ENCODE measurements at places on chromosomes 12 and 14.

DNA sequence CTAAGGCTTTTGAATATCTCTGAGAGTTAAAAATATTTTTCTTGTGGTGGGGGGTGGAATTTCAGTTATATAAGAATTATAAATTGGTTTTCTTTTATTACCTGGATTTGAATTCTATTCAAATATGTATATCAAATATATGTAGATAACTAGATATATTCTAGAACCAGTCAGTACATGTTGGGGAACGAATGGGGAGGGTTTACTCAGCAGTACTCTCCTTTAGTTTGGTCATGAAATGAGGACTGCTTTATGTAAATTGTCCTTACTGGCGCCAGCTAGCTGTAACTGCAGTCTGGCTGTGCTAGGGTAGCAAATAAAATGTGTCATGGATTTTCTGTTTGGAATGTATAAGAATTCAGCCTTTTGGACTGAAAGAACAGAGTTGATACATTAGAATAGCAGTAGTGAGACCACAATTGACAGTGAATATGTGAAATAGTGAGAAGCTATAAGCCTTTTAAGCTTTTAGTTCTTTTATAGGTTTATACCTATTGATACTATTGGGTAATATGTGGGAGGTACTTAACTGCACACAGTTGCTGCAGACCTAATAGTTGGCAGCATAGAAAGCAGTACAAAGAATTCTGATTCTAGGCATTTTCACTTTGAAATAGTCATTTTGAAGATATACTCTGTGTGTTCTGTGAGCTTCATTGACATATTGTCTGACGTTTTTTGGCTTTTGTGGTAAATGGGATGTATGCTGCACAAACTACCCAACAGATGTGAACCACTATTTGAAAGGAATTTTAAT lies 29.0 kb downstream of the ATF7IP start:
- peak; percentile 88 for DNase-seq

DNA sequence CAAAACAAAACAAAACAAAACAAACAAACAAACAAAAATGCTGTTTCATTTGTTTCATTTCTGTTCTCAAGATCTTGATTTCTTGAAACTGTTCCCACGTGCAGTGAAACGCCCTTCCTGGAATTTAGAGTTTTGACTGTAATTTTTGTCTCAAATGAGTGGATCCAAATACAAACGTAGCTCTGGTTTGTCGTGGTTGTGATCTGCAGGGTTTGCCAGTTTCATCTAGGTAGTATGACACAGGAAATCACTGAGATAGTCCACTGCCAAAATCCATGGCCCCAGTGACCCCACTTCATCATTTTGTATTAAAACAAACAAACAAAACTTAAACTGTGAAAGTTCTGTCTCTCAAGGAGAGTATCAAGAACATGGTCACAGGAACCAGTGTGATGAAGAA lies 838.6 kb downstream of the BCL11B start:
- no peak for DNase-seq

DNA sequence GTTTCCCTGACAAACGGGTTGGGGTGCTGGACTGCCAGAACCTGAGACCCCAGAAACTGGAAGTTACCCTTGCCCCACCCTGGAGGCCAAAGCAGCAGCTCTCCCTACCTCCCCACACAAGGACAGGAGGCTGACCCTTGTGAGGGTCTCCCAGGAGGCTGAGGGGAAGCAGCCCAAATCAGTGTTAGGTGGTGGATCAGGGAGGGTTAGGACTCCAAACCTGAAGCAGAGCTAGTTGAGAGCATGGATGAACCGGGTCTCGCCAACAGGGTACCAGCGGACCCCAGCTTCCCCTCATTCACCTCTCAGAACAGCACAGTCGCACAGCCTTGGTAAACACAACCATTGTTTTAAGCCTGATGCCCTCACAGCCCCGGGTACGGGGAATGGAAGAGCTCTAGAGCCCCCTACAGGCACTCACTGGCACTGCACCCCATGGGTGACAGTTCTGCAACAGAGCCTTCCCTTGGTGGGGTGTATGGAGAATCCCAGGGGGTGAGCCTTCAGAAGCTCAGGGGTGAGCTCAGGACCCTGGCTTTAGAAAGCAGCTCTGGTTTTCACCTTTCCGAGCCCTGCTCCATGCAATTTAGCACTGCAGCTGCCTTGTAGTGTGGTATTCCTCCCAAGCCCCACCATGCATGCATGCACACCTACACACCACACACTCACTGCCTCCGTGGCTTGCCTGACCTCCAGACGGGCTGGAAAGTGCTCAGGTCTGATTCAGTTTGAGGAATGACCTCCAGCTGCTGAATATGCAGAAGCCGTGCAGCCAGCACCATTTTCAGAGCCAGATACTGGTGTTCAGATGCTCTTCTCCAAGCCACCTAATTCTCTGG lies 11.2 kb downstream of the ESRRB start:
- peak; percentile 77 for DNase-seq

DNA sequence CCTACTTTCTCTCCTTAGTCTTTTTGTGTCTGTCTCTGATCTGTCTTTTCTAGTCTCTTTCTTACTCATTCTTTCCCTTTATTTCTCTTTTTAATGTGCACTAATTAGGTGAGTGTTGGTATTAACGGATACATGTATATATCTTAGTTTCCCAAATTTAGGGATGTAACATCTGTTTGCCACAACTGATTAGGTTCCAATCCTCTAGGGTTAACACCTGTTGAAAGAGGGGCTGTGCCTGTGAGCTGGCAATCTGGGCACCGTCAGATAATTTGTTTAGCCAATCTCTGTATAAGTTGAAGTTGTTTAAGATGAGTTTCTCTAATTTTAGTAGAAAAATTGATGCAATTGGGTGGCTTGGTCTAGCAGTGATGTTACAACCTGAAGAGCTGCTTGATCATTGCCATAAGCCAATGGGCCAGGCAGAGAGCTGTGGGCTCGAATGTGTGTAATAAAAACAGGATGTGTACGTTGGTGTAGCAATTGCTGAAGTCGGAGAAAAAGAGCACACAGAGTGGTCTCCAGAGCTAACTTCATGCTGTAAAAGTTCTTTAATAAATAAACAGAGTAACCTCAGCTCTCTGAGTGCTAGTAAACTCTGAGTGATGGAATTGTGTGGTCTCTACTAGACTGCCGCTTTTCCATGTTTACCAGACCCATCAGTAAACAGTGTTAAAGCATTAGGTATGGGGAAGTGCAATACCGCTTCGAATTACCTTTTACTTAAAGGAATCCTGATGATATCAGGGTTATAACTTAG lies 18.3 kb upstream of the LYZ start:
- no peak for DNase-seq

DNA sequence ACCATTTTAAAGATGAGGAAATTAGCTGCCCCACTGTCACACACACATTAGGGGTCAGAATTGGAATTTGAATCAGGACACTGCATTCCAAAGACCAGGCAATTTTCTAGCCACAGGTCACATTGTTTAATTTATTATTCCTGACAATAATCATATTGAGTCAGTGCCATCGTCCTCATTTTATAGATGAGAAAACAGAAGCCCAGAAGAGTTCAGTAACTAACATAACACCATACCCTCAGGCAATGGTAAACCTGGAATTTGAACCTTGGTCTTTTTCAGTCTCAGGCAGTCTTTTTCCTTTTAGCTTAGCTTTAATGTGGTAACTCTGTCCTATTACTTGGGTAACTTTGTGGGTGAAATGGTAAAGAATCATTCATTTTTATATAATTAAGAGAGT lies 330.3 kb upstream of the SYT1 start:
- no peak for DNase-seq

DNA sequence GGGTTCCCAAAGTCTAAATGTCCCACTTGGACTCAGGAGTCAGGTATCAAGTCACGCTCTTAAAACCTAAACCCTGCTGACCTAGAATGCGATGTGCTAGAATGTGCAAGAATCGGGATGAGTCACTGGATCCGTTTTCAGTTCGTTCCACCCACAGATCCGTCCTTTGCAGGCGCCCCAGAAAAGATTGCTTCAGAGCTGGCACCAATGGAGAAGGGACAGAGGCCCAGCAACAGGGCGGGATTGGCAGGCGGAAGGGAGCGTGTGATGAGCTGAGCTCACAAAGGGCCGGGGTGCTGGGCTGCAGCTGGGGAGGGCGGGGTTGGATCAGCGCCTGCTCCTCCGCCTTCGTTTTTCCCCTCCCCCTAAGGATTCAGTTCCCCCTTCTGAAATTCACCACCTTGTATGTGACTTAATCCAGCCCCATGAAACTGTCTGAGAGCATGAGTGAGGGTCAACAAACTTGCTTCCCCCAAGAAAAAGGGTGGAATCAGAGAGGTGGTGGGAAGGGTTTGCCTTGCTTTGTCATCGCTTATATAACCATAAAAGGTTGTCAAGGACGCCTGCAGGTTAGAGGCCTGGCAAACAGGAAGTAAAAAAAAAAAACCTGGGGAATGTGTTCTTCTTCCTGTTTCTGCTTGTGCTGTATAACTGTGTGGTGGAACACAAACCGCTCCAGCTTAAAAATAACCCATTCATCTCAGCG lies 2.8 kb upstream of the UBC start:
- DNase-seq = peak; percentile 100

- no peak for DNase-seq
These were observed 885 bp upstream of the PALS1 start for GRCh38 chr14:67240168-67240932.

DNA sequence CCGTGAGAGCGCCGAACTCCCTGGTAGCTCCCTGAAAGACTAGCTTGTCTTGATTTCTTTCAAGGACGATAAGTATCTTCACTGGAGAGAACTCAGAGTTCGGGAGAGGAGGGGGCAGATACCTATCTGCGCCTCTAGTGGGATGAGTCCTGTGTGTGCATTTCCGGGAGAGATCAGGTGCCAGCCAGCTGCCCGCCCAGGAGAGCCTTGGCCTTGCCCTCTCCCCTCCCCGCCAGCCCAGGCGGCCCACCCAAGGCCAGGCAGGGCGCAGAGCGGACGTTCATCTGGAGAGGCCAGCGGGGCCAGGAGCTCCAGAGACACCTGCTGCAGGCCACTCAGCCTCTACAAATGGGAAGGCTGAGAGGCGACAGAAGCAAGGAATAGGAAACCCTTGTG lies 1.0 kb downstream of the CD9 start:
- DNase-seq = peak; percentile 52

DNA sequence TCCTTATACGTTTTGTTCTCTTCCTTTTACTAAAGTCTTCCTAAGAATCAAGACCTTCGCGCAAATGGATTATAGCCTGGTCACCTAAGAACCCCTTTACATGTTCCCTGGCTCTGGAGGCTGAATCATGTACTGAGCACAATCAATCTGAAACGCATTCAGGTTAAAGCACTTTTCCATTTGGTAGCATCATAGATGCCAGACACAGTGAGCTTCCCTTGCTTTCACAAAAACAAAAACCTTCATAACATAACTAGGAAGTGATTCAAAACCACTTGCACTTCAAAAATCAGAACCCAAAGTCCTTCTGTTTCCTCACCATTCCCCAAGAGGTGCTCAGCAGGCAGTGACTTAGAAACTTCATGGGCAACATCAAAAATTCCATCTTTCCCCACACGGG lies 105.4 kb downstream of the CRACR2A start:
- no peak for DNase-seq

DNA sequence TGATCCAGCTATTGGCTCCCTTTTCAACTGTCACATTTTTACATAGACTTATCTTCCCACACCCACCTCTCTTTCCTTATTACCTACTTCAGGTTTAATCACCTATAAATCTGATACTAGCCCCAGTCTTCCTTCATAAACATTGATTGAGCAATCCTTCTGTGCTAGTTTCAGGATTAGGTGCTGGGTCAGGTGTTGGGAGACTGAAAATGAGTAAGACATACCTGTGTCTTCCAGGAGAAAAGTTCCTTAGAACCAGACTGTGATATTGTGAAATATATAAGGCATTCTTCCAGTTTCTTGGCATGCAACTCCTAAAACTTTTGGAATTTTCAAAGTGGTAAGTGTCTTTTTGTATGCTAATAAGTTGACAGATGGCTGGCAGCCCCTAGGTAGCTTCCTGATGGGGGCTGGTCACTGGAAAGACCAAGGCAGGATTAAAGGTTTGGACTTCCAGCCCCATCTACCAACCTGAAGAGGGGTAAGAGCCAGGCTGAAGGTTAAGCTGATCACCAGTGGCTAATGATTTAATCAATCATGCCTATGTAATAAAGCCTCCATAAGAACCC lies 4.6 kb downstream of the ANO6 start:
- no peak for DNase-seq

DNA sequence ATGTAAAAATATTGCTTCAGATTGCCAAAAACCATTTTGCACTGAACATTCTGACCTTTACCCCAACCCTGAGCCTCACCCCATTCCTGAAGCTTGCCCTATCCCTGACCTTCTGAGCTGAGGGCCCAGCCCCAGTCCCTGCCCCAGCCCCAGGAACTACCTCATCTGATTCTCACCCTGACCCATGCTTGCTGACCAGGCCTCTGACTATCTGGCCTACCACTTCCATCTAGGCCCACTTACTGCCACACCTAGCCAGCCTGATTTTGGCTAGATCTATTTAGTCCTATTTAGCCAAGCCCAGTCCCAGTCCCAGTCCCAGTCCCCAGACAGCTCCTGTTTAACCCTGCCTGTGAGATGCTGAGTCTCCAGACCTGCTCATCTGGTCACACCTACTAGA lies 33.6 kb downstream of the OR10P1 start:
- DNase-seq = no peak

DNA sequence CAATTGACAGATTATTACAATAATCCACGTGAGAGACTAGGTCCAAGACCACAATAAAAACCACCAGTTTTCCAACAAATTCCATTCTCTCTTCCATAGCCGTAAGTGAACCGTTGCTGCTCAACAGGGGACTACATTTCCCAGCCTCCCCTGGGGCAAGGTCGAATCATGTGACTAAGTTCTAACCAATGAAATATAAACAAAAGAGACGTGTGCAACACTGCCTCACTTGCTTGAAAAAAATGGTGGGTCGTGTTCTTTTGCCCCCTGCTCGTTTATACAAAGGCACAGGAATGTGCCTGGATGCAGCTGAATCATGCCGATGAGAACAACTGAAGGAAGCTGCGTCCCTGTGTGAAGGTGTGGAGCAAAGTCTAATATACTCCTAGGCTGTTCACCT lies 51.1 kb downstream of the HSPB8 start:
- DNase-seq = peak; percentile 32

DNA sequence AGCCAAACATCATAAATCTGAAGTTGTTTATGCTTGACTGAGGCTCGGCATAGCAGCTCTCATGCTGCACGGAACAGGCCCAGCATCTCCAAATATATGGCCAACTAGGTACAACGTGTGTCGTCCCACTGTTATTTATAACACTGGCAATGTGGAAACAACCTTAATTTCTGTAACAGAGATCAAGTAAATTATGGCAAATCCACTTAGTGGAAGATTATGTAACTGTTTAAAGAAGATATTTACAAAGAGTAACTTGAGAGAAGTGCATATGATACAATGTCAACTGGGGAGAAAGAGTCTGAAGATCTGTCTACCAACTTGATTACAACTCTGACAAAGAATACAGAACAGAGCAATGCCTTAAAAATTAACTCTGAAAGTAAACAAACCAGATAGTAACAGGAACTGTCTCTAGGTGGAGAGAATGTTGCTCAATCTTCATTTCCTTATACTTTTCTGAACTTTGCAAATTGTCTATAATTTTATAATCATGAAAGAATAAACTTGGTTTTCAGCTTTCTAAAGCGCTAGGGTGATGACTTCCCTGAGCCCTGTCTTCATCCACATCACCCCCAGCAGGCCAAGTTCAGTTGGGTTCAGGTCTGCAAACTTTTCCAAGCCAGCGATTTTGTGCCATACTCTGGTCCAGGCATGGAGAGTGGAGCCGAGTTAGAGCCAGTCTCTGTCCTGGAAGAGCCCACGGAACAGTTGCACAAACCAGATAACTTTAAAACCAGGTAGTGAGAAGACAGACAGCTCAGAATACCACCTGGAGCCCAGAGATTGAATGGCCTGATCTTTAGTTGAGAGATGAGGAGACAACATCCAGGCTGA lies 44.3 kb upstream of the BDKRB2 start:
- DNase-seq = no peak

- no peak for DNase-seq
These were observed 4.2 kb upstream of the IRF9 start for GRCh38 chr14:24156840-24157239.
